Activated effector memory CD4-positive, alpha-beta T cell treated with Interleukin-2 at 50 U/mL for 16 hours (primary cell): ENCODE measurements at places on chromosomes 16 and 17.

GRCh38 chr16:60991886-60992285, 1044.4 kb downstream of the CDH8 start:
- no peak for DNase-seq

DNA sequence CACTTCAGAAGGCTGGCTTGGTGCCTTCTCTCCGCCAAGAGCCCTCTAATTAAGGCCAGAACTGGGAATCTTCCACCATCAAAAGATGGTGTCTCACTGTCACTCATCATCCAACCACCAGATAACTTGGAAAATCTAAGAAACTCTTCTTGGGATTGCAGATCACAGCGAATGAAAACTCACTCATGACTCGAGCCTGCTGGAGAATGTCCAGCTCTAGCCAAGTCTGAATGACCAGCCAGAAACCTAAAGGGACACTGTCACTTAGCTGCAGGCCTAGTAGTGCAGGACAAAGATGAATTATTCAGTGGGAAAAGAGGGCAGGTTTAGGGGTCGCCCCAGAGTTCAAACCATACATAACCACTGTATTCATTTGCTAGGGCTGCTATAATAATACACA, 107.8 kb downstream of the XYLT1 start:
- DNase-seq, result no peak

DNA sequence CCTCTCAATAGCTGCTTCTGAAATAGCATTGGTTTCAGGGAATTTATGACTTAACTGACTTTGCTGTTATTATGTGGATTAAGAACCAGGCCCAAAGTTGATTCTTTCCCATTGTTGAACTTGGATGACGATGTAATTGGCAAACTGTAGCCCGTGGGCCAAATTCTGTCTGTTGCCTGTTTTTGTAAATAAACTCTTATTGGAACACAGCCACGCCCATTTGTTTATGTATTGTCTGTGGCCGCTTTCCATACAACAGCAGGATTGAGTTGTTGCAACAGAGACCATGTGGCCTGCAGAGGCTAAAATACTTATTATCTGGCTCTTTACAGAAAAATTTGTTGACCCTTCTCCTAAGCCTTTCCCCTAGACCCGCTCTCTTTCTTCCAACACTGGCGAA, 31.6 kb downstream of the NTN1 start:
- no peak for DNase-seq

- DNase-seq, result no peak
These were observed 52.3 kb downstream of the MSI2 start for GRCh38 chr17:57308543-57309186.

- DNase-seq, result peak; percentile 37
These were observed 106.2 kb downstream of the XYLT1 start for GRCh38 chr16:17364319-17365210.

- no peak for DNase-seq
These were observed 26.4 kb downstream of the PSME3IP1 start for GRCh38 chr16:57159447-57159846.

- no peak for DNase-seq
These were observed 5.7 kb upstream of the CHST4 start for GRCh38 chr16:71520550-71520949.

DNA sequence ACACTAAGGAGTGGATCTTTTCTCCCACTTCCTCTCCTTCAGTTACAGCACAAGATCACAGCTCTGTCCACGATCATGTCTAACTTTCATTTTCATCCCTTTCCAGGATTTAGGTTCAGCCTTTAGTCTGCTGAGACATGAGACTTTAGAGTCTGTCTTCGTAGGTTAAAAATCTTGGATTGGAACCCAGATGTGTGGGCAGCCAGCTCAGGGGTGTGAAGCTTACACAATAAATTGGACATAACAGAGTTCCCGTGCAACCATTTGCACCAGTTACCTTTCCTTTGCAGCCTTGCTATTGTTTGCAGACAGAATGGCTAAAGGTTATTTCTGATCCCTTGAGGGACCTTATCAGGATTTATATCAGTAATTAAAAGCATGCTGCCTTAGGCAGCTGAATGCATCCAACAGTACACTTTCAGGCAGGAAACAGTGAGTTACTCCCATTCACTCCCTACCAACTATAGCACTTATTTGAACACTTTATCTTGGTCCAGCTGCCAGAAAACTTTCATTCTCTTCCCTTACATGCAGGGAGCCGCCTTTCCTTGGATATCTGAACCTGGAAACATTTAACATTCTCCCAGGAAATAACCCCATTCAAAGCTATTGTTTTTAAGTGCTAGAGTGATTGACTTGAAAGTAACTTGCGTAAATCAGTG, 87.3 kb downstream of the TMEM100 start:
- DNase-seq, result no peak

DNA sequence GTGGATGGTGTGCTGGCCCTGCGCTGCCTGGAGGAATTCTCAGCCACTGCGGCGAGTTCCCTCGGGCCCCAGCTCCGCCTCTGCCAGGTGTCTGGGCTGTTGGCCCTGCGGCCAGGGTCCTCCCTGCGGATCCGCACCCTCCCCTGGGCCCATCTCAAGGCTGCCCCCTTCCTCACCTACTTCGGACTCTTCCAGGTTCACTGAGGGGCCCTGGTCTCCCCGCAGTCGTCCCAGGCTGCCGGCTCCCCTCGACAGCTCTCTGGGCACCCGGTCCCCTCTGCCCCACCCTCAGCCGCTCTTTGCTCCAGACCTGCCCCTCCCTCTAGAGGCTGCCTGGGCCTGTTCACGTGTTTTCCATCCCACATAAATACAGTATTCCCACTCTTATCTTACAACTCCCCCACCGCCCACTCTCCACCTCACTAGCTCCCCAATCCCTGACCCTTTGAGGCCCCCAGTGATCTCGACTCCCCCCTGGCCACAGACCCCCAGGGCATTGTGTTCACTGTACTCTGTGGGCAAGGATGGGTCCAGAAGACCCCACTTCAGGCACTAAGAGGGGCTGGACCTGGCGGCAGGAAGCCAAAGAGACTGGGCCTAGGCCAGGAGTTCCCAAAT, 1.3 kb upstream of the TNFSF13 start:
- DNase-seq, result no peak

- no peak for DNase-seq
These were observed 4.5 kb downstream of the TUBD1 start for GRCh38 chr17:59888145-59888750.

GRCh38 chr16:78474762-78475161, 375.3 kb downstream of the WWOX start:
- no peak for DNase-seq

GRCh38 chr17:75553295-75554110, 28.0 kb downstream of the LLGL2 start:
- no peak for DNase-seq

DNA sequence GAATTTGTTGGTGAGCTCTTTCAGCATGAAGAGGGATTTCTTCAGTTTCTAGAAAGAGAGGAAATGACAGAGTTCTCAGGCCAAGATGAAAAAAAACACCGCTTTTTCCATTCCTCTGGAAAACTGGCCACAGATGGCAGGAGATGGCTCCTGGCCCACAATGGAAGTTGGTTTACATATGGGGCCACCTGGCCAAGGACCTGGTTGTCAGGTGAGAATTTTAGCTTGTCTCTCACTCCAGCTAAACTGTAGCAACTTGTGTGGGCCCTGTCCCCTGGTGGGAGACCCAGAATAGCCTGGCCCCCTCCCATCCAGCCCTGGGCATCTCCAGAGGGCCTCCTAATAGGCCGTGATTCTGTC, 33.6 kb downstream of the LGALS9 start:
- DNase-seq, result no peak

- no peak for DNase-seq
These were observed 9.4 kb upstream of the FOXF1 start for GRCh38 chr16:86500708-86501510.

DNA sequence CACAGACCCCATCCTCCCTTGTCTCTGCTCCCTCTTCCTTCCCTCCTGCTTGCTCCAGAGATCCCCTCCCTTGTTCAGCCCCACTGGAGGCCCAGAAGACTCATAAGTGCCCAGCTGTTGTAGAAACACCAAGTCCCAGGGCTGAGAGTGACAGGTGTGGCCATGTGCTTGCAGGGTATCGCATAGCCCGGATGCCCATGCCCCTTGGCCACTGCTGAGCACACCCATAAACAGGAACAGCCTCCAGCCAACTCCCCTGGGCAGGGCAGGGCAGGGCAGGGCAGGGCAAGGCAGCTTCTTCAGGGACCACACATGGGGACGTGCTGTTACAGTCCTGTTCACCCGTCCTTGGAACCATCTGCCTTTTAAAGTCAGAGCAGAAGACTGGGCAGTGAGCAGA, 2.0 kb downstream of the CACNG1 start:
- no peak for DNase-seq

DNA sequence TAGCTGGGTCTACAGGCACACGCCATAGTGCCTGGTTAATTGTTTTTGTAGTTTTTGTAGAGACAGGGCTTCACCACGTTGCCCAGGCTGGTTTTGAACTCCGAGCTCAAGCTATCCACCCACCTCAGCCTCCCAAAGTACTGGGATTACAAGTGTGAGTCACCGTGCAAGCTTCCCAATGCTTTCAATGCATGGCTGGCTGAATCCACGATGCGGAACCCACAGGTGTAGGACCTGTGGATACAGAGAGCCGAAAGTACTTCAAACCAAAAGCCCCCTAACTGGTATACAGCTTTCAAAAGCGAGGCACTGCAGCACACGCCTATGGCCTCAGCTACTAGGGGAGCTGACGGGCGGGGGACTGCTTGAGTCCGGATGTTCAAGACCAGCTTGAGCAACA, 44.8 kb downstream of the METTL16 start:
- DNase-seq, result no peak

DNA sequence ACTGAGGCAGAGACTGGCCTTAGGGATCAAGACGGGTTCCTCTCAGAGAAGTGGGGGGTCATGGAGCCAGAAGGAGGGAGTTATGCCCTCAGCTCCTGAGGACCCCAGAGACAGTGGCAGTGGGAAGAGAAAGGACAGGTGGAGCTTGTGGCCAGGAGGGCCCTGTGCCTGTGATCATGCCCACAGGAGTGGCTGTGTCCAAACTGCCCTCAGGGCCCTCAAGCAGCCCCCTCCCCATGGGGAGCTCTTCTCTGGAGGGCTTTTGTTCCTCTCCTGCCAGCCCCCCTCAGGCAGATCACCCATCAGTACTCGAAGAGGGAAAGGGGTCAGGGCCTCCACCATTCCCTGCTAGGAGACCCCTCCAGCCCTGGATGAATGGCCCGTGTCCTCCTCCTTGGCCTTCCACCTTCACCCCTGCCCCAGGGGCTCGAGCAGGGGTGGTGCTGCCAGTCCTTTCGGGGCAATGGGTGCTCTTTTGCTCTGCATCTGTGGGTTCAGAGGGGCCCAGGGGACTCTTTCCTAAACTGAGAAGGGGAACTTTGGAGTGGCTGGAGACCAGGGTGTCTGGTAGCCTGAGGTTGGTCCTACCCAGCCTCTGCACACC, 52.7 kb downstream of the BEAN1 start:
- DNase-seq, result no peak

- DNase-seq, result no peak
These were observed 124.7 kb downstream of the HS3ST2 start for GRCh38 chr16:22938647-22939046.

- no peak for DNase-seq
These were observed 159.9 kb downstream of the TMEM114 start for GRCh38 chr16:8430401-8430800.

DNA sequence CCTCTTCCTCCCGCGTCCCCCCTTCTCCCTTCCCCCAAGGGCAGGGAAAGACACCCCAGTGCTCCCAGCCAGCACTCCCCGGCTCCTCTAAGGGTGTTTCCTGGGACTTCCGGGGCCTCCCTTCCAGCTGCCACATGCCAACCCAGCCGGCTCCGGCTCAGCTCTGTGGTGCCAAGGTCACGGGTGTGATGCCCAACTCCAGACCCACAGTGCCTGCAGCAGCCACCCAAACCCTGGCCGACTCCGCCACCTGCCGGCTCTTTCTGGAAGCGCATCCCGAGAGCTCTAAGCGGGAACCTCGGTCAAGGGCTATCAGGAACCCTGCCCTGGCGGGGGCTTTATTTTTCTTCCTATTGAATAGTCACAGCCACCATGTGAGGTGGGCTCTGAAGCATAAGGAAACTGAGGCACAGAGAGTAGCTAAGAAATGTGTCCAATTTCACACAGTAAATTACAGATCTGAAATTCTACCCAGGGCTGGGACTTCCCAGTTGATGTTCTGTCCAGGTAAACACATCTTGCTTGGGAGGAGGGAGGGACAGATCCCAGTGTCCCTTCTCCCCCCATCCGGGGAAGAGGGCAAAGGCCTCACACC, 3.3 kb upstream of the PPP1R1B start:
- peak; percentile 73 for DNase-seq

- no peak for DNase-seq
These were observed 16.4 kb downstream of the RARA start for GRCh38 chr17:40325156-40326013.

- DNase-seq, result no peak
These were observed 712.8 kb downstream of the CDH8 start for GRCh38 chr16:61323456-61323855.

DNA sequence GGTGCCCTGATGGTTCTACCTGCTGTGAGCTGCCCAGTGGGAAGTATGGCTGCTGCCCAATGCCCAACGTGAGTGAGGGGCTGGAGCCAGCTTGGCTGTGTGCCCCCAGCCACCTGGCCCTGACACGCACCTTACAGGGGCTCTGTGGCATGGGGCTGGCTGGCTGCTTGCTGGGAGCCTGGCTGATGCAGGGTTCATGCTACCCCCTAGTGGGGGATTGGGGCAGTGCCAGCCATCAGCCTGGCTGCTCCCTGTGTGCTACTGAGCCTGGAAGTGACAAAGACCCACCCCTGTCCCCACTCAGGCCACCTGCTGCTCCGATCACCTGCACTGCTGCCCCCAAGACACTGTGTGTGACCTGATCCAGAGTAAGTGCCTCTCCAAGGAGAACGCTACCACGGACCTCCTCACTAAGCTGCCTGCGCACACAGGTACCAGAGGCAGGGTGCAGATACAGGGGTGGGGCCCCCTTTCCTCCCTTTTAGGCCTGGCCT, 5.7 kb downstream of the GRN start:
- DNase-seq, result peak; percentile 51

DNA sequence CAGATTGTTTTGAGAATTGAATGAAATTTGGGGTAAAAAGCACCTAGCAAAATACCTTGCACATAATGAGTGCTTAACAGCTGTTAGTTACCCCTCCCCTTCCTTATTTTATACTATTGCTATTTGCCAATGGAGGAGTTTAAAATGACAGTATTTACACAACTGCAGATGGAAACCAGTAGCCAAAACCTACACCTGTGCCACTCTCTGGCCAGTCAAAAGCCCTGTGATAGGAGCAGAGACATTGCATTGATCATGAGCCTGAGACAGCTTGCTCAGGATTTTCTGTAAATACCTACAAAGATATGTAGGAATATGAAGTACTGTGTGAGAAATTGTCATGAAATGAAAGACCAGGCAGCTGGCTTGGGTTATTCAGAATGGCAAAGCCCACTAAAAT, 115.3 kb upstream of the HLF start:
- DNase-seq, result no peak

- DNase-seq, result no peak
These were observed 5.1 kb downstream of the CEMP1 start for GRCh38 chr16:2526135-2526534.
